ENCODE measurements at places on chromosomes 2 and 18.

GRCh38 chr2:11949732-11950523, 203.5 kb downstream of the LPIN1 start:
- DNase-seq = no peak

DNA sequence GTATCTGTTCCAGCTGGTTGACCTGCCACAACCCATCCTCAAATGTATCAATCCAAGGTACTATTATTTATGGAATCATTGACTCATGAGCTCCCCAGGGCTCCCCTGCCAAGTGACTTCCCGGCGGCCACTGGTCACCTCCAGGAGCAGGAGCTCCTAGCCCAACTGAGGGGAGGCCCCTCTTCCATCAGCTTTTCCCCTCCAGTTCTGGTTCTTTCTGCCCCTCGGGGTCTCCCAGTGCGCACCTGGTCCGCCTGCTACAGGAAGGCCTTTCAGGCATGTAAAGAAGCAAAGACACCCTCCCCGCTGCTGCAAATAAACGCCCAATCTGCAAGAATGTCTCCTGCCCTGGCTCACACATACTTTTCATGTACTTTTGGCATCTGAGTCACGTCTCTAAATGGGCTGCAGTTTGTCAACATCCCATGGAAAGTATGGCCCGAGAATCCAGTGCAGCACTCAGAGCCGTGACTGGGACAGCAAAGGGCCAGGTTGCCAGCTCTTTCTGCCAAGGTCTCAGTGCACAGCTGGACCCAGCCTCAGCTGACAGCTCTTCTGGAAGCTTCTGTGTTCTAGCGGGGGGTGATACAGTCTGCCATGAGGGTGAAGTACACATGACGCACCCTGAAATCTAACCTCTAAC, 41.4 kb downstream of the KLHL29 start:
- peak; percentile 46 for DNase-seq

DNA sequence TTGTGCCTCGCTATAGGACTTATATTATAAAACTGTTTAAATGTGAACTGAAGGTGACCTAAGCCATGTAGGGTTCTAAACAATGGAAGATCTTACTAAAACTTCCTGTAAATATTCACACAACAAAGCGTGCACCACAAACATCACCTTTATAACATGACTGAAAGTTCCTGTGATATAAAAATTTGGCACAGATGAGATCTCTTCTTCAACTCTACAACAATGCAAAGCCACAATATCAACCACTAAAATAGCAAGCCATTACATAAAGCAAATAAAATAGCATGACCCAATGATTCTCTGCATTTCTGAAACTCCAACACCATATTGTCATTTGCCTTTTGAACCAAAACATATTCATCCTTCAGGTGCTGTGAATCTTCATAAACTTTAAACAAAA, 3.5 kb downstream of the YES1 start:
- DNase-seq = no peak

DNA sequence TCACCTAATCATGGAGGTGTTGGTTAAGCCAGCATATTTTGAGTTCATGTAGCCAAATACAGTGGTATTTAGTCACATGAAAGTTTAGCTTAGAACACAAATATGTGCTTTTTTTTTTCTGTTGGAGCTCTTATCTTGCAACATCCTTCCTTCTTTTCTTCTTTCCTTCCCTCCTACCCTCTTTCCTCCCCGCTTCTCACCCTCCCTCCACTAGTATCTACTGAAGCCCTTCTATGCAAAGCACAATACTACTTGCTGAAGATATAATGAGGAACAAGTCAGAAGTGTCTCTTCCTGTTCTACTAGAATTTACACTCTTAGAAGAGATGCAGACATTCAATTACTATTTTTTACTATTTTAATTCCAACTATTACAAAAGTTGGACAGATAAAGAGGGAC, 105.0 kb upstream of the ITGA4 start:
- DNase-seq = no peak

DNA sequence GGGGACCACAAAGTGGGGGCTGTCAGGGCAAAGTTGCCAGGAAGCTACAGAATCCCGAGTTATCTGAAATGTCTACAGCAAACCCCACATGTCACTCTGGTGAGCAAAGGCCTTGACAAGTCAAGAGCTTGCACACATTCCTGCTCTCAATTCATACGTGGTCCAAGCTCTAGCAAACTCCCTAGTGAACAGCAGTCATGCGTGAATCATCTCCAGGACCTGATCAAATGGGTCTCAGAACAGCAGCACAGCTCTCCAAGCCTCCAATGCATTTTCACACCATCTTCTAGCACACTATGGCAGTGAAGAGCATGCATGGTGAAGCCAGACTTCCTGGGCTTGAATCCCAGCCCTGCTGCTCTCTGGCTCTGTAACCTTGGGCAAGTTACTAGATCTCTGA, 68.5 kb downstream of the MYO5B start:
- no peak for DNase-seq

DNA sequence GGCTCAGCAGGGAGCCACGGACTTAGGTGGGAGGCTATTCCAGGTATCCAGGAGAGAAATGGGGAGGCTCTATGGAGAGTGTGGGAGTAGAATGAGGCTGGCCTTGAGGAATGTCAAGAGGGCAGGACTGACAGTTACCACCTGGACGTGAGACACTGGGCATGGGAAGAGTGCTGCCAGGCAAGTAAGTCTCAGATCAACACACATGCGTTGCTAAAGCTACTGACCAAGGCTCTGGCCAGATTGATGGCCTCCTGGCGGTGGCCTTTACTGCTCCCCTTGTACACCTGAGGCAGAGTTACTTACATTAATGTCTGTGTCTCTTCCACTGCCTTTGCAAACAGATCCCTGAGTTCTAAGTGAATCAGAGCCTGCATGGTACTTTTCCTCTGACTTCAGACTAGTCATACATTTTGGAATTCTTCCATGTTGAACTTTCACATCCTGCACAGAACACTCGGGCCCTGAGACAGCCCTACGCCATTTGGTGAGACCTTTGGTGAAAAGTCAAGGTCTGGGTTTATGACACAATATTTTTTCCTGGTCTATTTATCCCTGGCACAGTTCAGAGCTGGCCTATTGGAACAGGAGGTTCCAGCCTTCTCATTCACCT, 398.8 kb upstream of the TRIB2 start:
- DNase-seq = peak; percentile 86

DNA sequence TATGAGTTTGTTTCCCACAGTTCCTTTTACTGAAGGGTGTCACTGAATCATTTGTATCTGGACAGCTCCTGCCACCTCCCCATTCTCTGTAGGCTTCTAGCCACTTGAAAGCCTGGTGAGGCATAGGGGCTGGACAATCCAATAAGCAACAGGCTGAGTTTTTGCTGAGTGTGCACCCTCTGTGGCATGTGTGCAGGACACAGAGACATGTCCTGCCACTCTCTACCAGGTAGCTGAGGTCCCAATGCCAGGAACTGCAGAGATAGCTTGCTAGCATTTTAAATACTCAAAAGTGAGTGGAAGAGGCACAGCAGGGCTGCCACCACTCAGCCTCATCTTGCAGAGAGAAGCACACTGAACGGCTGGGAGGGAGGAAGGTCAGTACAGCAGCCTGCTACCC, 77.2 kb upstream of the TFCP2L1 start:
- DNase-seq = no peak

- no peak for DNase-seq
Observed at GRCh38 chr2:88318956-88319330, 133.6 kb downstream of the FOXI3 start.

- DNase-seq = no peak
Observed at GRCh38 chr2:177881008-177881747, 191.4 kb downstream of the PDE11A start.

GRCh38 chr18:55013086-55013485, 53.8 kb upstream of the CCDC68 start:
- no peak for DNase-seq

DNA sequence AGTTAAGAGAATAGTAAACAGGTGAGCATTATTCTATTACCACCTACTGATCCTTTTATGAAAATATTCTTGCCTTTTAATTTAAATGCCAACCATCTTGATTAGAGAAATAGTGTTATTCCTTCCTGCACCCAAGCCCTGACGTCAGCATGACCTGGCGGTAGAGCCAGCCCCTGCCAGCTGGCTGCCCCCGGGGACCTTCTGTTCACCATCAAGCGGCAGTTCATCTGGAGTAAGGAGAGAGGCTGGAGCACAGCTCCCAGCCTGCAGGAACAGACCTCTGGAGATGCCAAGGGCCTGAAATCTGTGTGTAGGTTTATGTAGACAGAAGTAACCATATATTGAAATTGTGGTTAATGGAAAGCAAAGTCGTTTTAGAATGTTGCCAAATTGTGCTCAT, 171.8 kb downstream of the GBX2 start:
- no peak for DNase-seq

DNA sequence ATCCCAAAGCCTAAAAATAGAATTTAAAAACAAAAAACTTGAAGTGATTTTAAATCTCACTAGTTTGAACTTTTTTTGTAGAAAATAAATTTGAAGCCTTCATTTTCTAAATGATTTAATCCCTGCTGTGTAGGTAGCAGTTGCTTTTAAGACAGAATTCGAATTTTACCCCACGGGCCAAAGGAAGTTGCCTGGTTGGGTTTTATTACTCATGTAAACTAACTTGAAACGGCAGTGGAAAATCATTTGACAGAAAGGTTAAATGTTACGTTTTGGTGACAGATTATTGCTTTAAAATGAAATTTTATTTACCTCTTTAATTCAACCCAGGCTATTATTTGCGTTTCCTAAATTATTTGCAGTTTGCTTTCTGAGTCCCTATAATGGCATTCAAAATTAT, 2.0 kb downstream of the MAPRE2 start:
- no peak for DNase-seq

All from AG08395 (cell line).